Activated CD4-positive, CD25-positive, alpha-beta regulatory T cell (primary cell): ENCODE measurements at places on chromosomes 7 and 10.

DNA sequence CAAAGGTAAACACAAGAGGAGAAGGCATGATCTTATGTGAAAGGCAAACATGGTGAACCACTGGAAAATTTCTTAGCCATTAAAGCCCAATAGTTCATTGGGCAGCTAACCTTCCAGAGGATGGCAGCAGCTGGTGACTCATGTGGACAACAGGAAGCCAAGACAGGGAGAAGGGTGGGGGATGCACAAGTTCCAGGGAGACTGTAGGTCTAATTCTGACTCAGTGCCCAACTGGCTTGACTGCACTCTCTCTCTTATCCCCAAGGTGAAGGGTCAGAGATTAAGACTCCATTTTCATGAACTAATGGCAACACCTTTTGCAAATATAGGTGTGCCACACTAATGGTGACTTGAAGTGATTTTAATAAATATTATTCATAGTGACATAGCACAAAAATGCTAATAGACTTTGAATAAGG lies 47.9 kb upstream of the SLC35B4 start:
- no peak for DNase-seq

DNA sequence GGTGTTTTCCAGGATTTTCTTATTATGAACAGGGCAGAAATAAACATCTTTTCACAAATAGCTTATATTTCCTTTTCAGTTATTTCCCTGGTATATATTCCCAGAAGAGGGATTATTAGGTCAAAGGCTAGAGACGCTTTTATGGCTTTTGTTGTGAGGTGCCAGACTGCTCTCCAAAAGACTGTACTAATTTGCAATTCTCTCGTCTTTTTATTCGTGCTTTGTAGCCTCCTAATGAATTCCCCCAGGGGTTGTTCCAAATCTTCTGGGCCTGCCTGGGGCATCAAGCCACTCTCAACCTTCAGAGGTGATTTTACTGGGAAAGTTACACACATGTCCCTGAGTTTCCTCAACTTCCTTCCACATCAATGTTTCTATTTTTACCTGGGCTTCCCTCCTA lies 34.0 kb upstream of the R3HCC1L start:
- DNase-seq, result no peak

DNA sequence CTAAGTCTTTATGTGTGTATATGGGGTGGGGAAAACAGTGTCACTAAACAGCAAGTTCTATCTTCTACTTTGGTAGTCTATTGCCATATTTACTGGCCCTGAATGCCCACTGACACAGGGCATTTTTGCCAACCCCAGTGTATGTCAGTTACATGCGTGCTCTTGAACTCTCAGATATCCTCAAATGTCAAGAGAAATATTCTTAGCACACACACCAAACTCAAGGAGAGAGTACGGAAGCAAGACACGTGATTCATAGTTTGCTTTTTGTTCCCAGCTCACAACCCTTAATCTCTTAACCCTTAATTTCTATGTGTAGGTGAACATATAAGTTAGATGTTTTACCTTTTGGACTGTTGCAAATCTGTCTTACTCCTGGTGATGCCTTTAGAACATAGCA lies 39.3 kb downstream of the EPC1 start:
- DNase-seq, result no peak

DNA sequence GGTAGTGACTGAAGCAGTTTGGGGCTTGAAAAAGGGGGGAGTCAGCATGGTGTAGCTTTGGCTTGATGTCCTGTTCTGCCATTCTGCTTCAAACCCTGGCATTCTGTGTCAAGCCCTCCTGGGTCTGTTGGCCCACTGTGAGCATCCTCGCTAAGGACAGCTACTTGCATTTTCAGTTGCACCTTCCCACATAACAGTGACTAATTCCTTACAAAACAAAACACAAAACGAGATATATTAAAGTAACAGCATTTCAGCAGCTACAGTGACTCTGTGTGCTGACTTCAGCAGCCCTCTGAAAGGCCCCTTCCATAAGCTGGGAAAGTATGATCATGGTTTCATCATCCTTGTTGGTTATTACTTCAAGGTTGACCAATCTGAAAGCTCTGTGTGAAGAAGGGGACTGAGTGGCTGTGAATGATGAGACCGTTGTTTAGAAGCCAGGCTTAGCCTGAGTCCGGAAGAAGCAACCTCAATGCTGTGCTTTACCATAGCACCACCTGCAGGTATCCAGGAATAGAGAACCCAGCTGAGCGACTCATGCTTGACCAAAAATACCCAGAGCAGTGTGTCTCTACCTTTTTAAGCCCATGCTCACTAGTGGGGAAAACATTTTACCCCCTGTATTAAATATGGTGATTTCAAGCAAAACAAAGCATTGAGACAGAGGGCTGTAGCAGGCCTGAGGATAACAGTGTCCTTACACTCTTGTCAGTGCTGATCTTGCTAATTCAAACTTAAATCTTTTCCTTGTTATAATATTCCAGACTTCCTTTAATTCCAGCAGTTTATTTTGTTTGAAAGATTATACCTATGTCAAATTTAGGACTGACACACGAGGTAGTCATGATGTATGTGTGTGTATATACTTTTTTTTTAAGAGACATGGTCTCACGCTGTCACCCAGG lies 42.6 kb upstream of the CC2D2B start:
- no peak for DNase-seq

DNA sequence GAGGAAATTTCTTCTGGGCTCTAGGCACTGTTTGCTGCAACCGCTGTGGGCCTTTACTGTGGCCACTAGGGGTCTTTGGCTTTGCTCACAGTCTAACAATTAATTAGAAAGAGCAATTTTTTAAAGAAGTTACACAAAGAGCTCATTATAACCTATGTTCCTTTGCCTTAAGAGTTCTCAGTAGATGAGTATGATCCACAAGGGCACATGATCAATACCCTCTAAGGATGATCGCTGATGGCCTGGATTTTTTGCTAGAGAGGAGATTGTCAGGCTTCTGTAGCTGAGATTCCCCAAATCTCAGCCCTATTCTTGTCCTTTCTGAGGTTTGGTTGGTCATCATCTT lies 80.8 kb upstream of the RHOBTB1 start:
- no peak for DNase-seq

DNA sequence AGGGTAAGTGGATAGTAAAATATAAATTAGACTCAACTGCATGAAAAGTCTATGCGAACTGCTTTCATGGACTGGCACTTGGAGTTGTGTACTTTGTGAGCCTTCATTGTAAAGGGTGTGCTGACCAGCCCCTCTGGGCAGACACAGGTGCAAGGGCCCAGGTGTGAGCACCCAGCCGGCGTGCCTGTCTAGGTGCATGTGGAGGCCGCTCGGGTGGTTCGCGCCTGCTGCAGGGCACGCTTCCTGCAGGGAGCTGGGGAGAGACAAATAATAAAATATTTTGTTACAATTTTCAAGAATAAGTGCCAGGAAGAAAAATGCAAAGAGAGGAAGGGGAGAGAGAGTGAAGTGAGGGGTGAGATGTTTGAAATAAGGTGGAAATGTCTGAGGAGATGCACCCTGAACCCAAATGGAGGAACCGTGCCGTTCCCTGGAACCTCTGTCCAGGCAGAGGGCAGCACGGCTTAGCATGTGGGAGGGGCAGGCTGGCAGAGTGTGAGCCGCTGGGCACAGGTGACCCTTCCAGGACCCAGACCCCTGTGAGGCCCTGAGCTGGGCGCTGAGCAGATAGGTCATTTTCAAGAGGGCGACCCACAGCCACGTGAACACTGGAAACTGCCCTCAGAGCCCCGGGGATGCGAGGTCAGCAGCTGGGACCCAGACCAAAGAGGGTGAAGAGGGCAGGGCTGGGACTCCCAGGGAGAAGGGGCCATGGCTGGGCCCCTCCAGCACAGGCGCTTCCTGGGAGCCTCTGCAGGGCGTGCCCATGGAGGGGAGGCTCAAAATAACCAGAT lies 28.7 kb downstream of the RNF32 start:
- DNase-seq, result no peak

GRCh38 chr10:93471110-93471651 lies 11.0 kb downstream of the MYOF start:
- DNase-seq, result no peak

- no peak for DNase-seq
Observed at GRCh38 chr7:139730746-139731612, 46.8 kb downstream of the HIPK2 start.

GRCh38 chr7:128928159-128928813 lies 9.4 kb upstream of the IRF5 start:
- DNase-seq, result no peak

DNA sequence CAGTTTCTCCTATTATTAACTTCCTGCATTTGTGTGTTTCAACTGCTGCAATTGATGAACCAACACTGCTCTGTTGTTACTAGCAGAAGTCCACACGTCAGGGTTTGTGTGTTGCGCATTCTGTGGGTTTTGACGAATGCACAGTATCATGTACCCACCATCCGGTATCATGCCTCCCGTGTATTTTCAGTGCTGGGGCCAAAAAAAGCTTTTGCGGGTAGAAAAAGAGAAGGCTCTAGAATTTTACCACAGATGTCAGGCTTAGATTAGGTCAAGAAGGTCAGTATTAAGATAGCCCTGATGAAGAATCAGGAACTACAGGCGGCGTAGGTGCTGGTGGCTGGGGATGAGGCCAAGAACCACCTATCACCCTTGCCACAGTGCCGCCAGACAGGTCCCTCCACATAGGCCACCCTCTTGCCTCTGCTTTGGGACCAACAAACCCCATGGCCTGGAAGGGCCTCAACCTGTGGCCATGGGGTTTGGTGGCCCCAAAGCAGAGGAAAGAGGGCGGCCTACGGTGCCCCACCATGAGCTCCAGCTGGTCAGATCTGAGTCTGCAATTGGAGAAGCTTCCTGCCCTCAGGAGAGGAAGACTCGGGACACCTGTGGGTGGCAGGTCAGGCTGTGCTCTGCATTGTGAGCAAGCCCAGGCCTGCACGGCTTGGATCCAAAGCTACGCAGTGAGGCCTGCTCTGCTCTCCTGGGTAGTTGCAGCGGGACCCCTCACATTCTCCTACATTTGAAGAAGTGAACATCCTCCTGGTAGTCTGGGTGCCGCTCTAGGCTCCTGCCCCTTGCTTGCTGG lies 71.9 kb downstream of the MKI67 start:
- DNase-seq, result no peak

GRCh38 chr7:96224685-96225084 lies 97.2 kb downstream of the SLC25A13 start:
- no peak for DNase-seq

- no peak for DNase-seq
Observed at GRCh38 chr7:109126404-109127050, 556.9 kb downstream of the DNAJB9 start.

- no peak for DNase-seq
Observed at GRCh38 chr7:75921479-75921878, 6.5 kb downstream of the POR start.
